ENCODE measurements at places on chromosomes 6 and 20.
A peak's percentile ranks its signal among the peaks of the same experiment; 100 is the strongest.

GRCh38 chr20:5342021-5342420 is 25.3 kb upstream of the PROKR2 start:
- no peak for DNase-seq

- DNase-seq: no peak
Measured at GRCh38 chr6:24079076-24079475, 46.9 kb upstream of the NRSN1 start.

- no peak for DNase-seq
Measured at GRCh38 chr20:57066126-57066900, 200.1 kb downstream of the BMP7 start.

DNA sequence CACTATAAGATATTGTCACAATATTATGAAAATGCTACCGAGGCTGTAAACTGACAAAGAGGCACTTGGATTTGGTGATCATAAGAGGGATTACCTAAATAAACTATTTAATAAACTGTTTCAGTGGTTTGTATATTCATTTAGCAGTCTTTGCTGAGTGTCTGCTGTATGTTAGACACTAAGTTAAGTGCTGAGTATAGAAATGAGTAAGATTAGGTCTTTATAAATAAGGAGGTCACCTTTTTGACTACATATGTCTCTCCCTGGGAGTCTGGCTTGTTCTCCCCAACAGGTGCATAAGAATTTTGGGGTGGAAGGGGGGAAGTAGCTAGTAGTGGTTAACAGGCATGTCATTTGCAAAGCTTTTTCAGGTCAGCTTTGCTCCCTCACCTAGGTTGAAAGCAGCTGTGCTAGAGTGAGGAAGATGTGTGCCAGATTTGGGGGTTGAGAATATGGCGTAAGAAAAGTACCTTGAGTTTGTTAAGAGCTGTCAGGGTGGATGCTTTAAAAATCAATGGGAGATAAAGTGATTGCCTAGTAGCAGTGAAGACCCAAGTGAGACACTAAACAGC is 246.3 kb downstream of the ZFAND3 start:
- DNase-seq: no peak

- DNase-seq: no peak
Measured at GRCh38 chr6:97850458-97851212, 567.6 kb upstream of the MMS22L start.

DNA sequence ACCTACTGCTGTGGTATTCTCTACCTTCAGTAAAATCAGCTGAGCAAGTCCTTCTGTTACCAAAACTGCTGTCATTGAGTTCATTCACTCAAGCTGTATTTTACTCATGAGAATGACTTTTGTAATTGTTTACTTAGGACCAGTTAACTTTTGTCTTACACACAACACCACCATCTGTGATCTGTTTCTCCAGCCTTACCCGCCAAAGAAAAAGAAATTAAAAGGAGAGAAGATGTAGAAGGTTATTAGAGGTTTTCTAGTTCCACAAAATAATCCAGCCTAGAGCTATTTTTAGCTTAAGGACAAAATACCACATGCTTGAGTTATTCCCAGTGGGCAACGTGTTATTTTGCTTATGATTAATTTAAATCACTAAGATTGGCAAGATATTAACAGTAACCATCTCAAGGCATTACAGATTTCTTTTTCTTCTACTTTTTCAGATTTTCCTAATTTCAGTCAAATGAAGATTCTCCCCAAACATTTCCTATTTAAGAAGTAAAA is 38.2 kb downstream of the FAM8A1 start:
- no peak for DNase-seq

DNA sequence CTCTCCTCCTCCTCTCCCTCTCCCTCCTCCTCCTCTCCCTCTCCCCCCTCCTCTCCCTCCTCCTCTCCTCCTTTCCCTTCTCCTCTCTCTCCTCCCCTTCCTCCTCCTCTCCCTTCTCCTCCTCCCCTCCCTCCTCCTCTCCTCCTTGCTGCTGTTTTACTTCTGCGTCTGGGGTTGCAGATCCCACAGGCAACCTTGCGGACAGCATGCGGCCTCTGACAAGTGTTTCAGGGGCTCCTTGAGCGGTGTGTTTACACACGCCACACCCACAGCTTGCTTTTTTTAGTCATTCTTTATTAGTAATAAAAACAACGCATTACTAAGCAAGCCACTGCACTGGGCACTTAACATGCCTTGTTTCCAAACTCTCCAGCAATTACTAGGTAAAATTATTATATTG is 81.9 kb downstream of the TFAP2C start:
- no peak for DNase-seq

DNA sequence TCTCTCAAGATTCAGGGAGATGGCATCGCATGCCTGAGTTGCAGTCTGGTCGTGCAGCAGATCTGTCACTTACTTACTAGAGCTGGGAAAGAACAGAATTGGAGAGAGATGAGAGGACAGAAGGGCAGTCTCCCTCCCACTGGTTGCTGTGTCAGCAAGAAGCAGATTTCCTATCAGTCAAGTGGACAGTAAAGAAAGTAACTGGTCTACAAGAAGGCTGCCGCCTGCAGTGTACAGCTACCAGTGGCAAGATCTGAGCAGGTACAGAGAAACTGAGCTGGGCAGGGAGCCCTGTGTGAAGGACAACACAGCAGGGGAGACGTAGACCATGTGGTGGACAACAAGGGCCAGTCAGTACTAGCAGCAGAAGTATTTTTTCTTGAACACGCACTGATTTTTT is 49.5 kb upstream of the PCSK2 start:
- DNase-seq: no peak

- DNase-seq: no peak
Measured at GRCh38 chr6:108793516-108794251, 54.5 kb upstream of the ARMC2 start.

- DNase-seq: no peak
Measured at GRCh38 chr6:169990095-169991030, 238.9 kb downstream of the ERMARD start.

DNA sequence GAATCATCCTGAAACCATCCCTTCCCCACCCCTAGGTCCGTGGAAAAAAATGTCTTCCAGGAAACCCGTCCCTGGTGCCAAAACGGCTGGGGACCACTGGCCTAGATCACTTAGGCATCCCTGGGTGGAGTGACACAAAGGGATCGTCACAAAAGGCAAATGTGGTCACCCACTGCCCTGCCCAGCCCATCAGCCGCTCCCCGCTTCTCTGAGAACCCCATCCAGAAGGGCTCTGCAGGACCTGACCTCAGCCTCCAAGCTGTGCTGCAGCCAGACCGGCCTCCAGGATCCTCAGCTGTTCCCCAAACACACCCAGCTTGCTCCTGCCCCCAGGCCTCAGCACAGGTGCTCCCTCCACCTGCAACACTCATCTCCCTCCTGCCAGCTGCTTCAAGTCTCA is 61.6 kb downstream of the PREX1 start:
- DNase-seq: no peak

- no peak for DNase-seq
Measured at GRCh38 chr6:31125162-31125561, 4.9 kb upstream of the CDSN start.

DNA sequence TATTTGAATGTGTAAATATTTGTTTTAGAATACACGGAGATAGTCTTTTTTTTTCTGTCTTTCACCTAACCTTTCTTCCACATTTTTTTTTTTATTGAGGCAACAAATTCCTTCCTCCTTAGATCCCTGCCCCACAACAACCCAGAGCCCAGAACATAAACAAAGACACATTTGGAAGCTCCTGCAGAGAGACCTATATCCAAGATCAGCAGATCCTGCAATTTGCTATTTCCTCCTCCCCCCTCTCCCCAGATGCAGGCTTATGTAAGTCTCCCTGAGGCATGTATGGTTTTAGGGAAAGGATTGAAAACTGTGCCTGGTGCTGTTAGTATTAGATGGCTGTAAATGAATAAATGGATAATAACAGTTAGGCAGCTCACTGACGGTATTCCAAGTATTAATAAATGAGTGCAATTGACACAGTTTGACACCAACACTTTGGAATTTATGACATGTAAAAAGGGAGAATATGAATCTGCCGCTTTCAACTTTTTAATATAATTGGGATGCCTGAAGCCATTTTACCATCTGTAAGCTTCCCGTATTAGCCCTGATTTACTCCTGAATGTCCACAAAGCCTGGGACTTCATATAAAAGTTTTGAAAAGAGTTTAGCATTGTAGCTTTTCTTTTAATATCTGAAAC is 608.3 kb upstream of the CITED2 start:
- no peak for DNase-seq

GRCh38 chr6:135382182-135382628 is 115.3 kb downstream of the AHI1 start:
- DNase-seq: no peak

DNA sequence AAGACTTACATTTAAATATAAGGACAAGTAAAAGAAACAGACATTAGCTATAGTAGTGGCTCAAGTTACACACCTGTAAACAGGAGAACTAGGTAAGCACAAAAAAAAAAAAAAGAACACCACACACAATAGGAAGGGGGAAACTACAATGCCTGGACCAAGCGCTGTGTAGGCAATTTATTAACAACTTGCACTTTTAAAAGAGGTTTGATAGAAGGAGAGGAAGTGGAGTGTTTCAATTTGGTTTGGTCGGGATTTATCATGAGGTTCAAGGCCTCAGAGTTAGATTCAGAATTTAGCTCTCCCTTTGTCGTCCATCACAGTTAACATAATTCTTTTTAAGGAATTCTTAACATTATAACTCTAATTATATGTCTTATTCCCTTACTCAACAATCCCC is 1.1 kb upstream of the USP49 start:
- DNase-seq: no peak

GRCh38 chr6:45836438-45836824 is 179.2 kb downstream of the CLIC5 start:
- DNase-seq: no peak

DNA sequence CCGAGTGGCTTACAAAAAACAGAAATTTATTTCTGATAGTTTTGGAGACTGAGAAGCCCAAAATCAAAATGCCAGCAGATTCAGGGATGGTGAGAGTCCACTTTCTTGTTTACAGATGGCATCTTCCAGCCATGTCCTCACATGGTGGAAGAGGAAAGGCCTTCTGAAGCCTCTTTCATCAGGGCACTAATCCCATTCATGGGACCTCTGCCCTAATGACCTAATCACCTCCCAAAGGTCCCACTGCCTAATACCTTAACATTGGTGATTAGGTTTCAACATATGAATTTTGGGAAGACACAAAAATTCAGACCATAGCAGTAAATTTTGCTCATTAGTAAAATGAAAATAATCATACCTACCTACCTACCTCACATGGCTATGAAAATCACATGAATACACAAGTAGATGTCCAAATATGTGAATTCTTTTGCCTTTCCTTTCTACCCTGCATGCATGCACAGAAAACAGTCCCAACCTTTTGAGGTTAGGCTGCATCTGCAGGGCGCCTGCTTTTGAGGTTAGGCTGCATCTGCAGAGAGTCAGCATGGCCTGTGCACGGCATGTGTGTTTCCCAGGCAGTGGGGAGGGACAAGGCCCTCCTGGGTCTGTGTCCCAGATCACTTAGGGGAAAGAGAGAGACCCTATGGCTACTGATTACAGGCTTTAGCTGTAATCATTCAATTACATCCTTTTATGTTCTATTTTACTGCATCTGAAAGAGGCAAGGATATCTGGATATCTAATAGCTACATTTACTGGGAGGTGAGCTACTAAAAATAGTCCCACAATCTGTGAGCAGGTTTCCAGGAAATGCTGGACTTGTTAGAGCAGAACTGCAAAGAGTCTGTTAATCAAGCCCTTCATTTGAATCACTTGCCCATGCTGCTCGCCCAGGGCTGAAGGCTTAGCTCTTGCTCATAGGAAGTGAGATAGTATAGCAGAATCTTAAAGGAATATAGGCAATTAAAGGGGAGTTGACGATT is 497.7 kb upstream of the MARCKS start:
- DNase-seq: no peak

GRCh38 chr6:126374372-126374771 is 34.5 kb downstream of the CENPW start:
- DNase-seq: no peak

- no peak for DNase-seq
Measured at GRCh38 chr6:52745764-52746201, 17.5 kb downstream of the GSTA2 start.

DNA sequence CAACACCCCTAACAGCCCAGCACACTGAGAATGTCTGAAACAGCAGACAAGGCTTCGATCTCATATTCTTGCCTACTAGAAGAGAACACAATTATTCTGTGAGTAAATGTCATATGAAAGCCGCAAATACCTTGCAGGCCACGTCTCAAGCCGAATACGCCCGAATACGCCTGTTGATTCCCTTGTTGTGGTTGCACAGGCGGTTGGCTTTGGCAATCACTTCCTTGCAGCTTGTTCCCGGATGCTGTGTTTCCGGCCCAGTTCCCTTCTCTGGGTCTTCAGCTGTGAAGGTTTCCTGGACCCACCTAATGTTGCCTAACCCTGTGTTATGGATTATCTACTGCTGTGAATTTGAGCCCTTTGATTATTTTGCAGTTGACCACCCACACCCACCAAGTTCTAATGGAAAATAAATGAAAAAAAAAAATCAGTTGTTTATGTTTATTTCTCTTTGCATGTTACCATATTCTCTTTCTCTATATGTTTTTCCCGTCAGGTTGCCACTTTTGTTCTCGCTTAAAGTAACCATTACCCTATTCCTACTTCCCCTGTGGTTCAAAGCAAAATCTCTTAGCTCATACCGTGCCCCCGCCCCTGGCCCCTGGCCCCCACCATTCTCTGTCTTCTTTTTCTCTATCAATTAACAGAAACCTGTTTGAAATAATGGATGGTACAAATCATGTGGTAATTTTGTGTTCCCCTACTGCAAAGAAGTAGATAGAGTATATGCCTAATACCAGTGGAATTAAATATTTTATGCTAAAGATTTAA is 172.4 kb downstream of the ADGB start:
- DNase-seq: peak; percentile 1

- no peak for DNase-seq
Measured at GRCh38 chr20:50652702-50653294, 38.5 kb downstream of the RIPOR3 start.

DNA sequence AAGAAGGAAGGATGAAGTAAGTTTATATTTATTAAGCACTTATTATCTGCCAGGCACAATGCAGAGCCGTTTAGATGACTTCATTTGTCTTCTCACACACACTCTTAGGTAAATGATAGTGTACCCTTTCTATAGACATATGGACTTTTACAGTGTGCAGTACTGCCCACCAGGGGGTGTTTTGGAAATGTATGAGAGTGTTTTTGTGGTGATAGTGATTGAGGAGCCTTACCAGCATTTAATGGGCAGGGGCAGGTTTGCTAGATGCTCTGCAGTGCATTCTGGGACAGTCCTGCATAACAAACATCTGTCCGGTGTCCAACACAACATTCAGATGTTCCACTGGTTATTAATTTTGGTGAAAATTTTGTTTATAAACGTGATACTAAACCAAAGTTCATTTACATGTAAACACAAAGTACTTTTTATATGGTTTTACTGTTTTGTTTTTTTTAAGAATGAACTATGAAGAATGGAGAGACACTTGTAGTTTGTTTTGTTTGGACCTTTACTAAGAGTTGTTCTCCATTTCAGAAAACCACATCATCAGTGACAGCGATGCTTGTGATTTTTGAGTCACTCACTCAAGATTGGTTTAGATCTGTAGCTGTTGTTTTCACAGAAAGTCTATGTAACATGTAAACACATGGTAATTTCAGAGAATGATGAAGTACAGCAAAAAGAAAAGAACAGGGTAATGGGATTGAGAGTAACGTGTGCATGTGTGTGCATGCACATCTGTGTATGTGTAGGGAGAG is 19.9 kb downstream of the KCNS1 start:
- no peak for DNase-seq

- no peak for DNase-seq
Measured at GRCh38 chr20:63821811-63822210, 9.3 kb downstream of the ZBTB46 start.
